ENCODE measurements at places on chromosomes 5 and 9.

- no peak for DNase-seq
These were observed 29.3 kb upstream of the COL5A1 start for GRCh38 chr9:134612309-134612708.

GRCh38 chr5:105554568-105555169 is 1992.1 kb upstream of the NUDT12 start:
- DNase-seq = no peak

GRCh38 chr9:113503613-113504211 is 40.2 kb downstream of the RGS3 start:
- DNase-seq = no peak

DNA sequence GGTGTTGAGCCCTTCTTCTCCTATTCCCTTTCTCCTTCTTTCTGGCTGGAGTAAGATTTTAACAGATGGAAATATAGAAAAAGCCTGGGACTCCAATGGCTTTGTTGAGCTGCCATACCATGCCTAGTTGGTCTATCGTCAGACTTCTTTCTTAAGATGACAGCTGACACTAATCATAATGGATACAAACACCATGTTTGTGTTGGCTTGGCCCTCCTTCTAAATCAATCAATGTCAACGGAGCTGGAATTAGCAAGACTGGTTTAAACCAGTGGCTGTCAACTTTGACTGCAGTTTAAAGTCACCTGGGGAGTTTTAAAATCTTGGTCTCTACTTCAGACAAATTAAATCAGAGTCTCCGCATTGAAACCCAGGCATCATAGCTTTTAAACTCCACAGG is 264.5 kb upstream of the PRR16 start:
- no peak for DNase-seq

DNA sequence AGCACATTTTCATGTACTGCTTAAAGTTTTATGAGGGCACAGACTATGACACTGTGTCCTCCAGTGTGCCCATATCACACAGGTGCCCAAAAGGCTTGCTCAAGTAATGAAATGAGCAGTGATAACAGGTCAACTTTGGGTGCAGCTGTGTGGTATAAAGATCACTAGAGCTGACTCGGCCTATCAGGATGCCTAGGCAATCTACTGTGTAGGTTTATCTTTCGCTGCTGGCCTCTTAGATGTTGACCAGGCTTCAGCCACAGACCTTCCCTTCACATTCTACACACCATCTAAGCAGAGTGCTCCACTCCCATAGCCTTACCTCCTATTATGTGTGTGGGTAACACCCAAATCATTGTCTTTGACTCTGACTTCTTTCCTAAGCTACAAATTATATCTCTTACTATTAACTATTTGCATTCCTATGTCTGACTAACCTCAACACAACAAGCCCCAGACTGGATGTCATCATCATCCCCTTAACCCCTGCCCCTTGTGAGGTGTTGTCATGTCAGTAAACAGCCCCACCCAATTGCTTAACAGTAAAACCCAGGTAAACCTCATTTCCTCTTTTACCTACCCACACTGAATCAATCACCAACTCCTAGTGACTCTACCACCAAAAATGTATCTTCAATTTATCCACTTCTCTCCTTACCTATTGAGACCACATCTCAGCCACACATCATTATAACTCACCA is 2.5 kb downstream of the SREK1IP1 start:
- no peak for DNase-seq

- no peak for DNase-seq
These were observed 10.9 kb downstream of the AK1 start for GRCh38 chr9:127866535-127866934.

DNA sequence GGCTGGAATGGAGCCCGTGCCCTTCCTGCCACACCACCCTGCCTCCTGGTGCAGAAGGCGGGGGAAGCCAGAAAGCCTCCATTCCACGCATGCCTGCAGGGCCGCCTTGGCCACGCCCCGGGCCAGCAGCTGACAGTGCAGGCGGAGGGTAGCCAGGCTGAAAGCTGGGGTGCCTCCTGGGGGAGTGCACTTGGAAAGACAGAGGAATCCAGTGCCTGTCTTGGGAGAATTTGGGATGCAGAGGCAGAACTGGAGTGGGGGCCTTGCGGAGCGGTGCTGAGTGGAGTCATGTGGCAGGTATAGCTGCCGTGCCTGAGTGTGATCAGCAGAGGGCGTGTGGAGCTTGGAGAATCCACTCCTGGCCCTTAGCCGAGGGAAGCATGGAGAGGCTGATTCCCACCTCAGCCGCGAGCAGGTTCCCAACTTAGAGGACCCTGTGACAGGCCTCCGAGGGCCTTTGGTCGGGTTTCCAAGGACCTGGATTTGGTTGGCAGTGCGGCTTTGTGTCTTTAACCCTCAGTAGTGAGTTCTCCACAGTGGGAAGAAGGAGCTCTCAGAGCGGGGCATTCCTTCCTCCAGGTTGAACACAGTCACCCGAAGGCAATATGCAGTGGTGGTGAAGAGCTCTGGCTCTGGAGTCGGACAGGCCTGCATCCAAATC is 9.1 kb upstream of the URM1 start:
- DNase-seq = no peak

DNA sequence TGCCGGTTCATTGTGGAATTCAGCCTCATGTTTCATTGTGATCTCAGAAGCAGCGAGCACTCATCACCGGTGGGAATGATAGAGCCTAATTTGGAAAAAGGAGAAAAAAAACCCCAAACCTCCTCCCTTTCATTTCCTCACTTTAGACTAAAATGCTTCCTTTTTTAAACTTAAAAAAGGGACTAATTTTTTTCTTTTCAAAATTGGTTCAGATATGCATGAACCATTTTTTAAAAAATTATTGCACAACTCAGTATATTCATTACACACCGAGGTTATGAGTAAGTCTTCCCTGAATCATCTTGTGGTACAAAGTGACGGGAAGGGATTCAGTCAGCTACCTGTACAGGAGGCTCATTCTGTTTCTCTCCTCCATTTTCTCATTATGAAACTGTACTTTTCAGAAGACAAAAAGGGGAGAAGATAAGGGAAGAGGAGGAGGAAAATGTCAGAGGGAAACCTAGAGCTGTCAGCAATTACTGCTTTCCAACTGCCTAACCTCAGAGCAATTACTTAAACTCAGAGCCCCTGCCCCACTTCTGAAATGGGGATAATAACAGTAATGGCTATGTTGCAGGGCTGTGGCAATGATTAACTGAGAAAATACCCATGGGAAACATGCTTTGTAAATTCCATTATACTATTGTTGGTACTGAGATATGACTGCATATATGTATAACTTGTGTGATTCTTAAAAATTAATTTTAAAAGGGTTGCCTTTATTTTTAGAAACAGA is 24.0 kb downstream of the GALNT10 start:
- no peak for DNase-seq

DNA sequence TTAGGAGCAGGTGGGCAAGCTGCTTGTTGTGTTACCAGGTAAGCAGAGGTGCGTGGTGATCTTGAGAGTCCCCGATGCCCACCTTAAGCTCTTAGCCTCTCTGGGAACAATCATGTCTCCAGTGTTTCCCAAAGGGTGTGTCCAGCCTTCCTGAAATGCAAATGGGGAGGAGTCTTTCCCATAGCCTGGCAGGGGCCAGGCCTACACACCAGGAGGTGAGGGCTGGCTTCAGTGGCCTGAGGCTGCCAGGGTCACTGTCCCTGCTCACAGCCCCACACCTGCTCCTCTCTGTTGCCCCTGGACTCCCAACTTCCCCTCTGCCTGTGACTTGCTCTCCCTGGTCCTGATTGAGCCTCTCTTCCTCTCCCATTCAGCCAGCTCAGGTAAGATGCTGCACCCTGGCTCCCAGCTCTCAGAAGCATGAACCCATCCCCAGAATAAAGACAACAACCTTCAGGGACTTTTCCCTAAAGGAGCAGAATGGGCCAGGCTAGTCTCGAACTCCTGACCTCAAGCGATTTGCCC is 65.7 kb upstream of the PHYKPL start:
- DNase-seq = no peak

DNA sequence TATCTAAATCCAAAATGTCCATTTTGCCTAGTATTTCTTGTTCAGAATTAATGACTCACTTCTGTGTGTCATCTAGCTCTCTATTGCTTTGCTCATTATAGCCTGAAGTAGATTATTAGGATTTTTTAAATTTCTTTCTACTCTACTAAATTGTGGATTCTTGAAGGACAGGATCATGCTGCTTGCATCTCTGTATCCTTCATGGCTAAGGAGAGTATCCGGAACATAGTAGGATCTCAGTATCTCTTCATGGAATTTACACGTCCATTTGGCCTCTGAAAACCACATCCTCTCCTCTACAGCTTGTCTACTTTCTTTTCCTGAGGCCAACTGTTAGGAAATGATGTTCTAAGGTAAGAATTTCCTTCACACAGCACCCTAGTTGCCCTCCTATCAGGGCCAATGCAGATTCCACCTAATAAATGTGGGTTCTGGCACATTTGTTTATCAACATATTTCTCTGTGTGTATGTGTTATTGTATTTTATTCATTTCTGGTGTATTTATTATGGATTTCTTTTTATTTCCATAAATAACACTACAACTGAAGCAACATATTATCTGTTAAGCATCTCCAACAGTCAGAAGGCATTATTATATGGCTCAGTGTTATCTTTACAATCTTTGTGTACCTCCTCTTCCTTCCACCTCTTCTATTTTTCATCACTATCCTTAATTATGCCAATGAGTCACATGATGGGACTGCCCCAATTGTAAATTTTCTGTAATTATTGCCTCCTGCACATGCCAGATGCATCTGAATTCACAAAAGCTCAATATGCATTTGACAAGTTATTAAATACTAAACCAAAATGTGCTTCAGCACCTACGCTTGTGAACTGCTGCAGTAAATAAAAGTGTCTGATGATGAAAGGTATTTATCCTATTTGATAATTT is 557.8 kb upstream of the TLE4 start:
- no peak for DNase-seq

Measured in stimulated activated CD4-positive, alpha-beta T cell treated with anti-CD3 and anti-CD28 coated beads, Interleukin-1b, Interleukin-23, amount 100 ng/mL, for 1 hour (primary cell).